Glutamatergic neuron (in vitro differentiated cells): ENCODE measurements at places on chromosomes 7 and 10. TPM values are rescaled to one million over a fixed set of nuclear protein-coding genes. Genes with fewer than 3 reads are reported as not detected.

SPDYE2B gene
- total RNA-seq, result not detected

GRCh38 chr10:79381804-79382221 lies 34.5 kb downstream of the PPIF start:
- no peak for DNase-seq
- H3K4me1 ChIP-seq, result peaks cover 5% of the 10 kb centered on the region
- H3K27me3 ChIP-seq, result peaks cover 2% of the 10 kb centered on the region
- H3K4me3 ChIP-seq, result no peak overlapping the region

- H3K27ac ChIP-seq, result peak overlapping the region; percentile 97
- no peak for DNase-seq
- H3K27me3 ChIP-seq, result no peaks in the 10 kb centered on the region
- H3K4me3 ChIP-seq, result peak overlapping the region; percentile 99
Observed at GRCh38 chr10:99731306-99732032, 458 bp downstream of the COX15 start.

GRCh38 chr7:121137580-121137979 lies 149.1 kb downstream of the CPED1 start:
- H3K36me3 ChIP-seq, result no peaks in the 10 kb centered on the region
- DNase-seq, result no peak
- no peaks in the 10 kb centered on the region for H3K27me3 ChIP-seq
- H3K4me1 ChIP-seq, result no peaks in the 10 kb centered on the region

- no peak for DNase-seq
- H3K4me3 ChIP-seq, result no peak overlapping the region
- H3K27me3 ChIP-seq, result peaks cover 2% of the 10 kb centered on the region
- peaks cover 6% of the 10 kb centered on the region for H3K36me3 ChIP-seq
- no peak overlapping the region for H3K27ac ChIP-seq
Observed at GRCh38 chr7:112254156-112254555, 47.7 kb downstream of the ZNF277 start.

SRI gene
- total RNA-seq, result 179 TPM

GLI3 gene
- total RNA-seq, result 2.9 TPM

GRCh38 chr10:31528831-31529230 lies 209.8 kb downstream of the ZEB1 start:
- no peak for DNase-seq
- no peak overlapping the region for H3K4me3 ChIP-seq
- H3K27ac ChIP-seq, result no peak overlapping the region
- H3K36me3 ChIP-seq, result peaks cover 10% of the 10 kb centered on the region
- H3K27me3 ChIP-seq, result peaks cover 8% of the 10 kb centered on the region
- peaks cover 1% of the 10 kb centered on the region for H3K4me1 ChIP-seq

NYAP1 gene
- 36.6 TPM for total RNA-seq

DNA sequence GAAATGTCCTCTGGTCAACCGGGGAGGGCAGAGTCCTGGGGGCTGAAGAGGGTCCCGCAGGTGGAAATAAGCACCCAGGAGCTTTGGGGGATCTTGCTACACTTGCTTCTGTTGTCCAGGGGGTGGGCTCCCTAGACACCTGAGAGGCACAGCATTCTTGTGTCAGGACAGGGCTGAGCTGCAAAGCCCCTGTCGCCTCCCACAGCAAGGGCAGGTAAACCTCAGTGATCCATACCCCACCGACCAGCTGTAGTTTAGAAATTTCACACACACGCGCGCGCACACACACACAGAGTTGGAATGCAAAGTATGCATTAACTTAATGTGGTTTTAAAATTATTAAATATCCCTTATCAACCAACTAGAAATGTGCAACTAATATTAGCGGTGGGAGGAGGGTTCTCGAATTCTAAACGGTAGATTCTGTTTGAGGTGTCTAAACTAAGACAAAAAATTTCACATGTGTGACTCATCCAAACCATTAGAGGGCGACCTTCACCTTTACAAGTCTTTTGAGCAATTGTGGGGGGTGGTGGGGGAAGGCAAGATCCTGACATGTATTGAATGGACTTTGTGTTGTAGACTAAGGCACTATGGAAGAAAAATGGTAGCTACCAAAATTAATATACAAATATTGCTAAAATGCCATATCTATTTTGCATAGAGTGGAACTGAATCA lies 34.3 kb upstream of the PTF1A start:
- no peaks in the 10 kb centered on the region for H3K36me3 ChIP-seq
- peak overlapping the region; percentile 39 for H3K4me3 ChIP-seq
- H3K4me1 ChIP-seq, result peaks cover 8% of the 10 kb centered on the region
- peaks cover 6% of the 10 kb centered on the region for H3K27me3 ChIP-seq
- H3K27ac ChIP-seq, result no peak overlapping the region
- no peak for DNase-seq

DNA sequence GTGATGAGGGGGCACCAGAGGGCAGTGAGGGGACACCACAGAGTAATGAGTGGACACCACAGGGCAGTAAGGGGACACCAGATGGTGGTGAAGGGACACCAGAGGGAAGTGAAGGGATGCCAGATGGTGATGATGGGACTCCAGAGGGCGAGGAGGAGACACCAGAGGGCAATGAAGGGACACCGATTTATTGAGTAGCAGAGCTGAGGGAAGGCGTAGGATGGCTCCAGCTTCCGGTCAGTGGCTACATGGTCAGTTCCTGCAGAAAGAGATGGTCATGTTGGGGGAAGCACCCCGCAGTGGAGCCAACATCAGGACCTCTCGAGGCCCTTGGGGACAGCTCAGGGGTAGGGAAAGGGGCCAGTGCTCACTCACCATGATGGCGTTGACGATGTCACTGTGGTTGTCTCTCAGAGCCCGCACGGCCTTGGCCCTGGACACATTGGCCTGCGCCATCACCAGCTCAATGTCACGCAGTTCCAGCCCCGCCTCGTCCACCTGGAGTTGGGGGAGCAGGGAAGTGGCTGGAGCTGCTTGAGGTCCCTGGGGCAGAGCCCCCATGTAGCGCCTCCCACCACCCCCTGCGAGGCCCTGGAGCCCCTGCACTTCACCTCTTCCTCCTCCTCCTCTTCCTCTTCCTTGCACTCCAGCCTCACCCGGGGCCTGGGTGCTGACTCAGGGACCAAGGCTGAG lies 8.4 kb downstream of the NACAD start:
- peaks cover 26% of the 10 kb centered on the region for H3K27me3 ChIP-seq
- peak overlapping the region; percentile 68 for H3K27ac ChIP-seq
- H3K4me3 ChIP-seq, result no peak overlapping the region
- peaks cover 4% of the 10 kb centered on the region for H3K36me3 ChIP-seq
